ENCODE measurements at places on chromosomes 13 and 19. TPM values are rescaled to one million over a fixed set of nuclear protein-coding genes. Genes with fewer than 3 reads are reported as not detected.

- peaks cover 7% of the 10 kb centered on the region for H3K4me1 ChIP-seq
- no peaks in the 10 kb centered on the region for H3K27me3 ChIP-seq
- no peaks in the 10 kb centered on the region for H3K36me3 ChIP-seq
Observed at GRCh38 chr13:44715287-44716230, 139.4 kb upstream of the TSC22D1 start.

DNA sequence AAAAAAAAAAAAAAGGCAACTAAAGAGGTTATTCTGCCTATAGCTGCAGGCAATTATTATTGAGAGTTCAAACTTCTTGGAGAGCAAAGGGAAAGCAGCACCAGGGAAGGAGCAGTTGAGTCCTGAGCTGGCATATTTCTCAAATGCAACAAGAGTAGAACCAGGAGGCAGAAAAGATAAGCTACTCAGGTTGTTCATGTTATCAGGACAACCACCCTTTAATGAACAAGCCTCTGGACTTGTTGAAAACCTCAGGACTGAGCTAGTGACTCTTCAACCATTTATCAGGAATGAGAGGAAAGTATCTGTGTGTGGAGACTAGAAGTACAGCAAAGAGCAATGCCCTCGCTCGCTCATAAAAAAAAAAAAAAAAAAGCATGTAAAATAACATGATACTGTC, 183.0 kb downstream of the KCTD12 start:
- H3K4me1 ChIP-seq, result no peaks in the 10 kb centered on the region
- H3K27ac ChIP-seq, result no peak overlapping the region
- H3K27me3 ChIP-seq, result no peaks in the 10 kb centered on the region
- H3K36me3 ChIP-seq, result no peaks in the 10 kb centered on the region
- H3K4me3 ChIP-seq, result no peak overlapping the region
- DNase-seq, result no peak

The FGF14 gene
- 0.29 TPM for total RNA-seq

The KANK3 gene
- 26.2 TPM for total RNA-seq

The SLC25A41 gene
- not detected for total RNA-seq

- H3K27ac ChIP-seq, result no peak overlapping the region
- no peaks in the 10 kb centered on the region for H3K4me1 ChIP-seq
- no peaks in the 10 kb centered on the region for H3K27me3 ChIP-seq
- no peak for DNase-seq
- H3K4me3 ChIP-seq, result no peak overlapping the region
Observed at GRCh38 chr13:65650321-65650720, 1579.8 kb downstream of the PCDH9 start.

- H3K27ac ChIP-seq, result peak overlapping the region; percentile 62
- DNase-seq, result no peak
- no peaks in the 10 kb centered on the region for H3K36me3 ChIP-seq
- H3K27me3 ChIP-seq, result no peaks in the 10 kb centered on the region
Observed at GRCh38 chr13:41019578-41020347, 647 bp upstream of the ELF1 start.

- no peak overlapping the region for H3K27ac ChIP-seq
- no peak overlapping the region for H3K4me3 ChIP-seq
- H3K36me3 ChIP-seq, result no peaks in the 10 kb centered on the region
- no peaks in the 10 kb centered on the region for H3K27me3 ChIP-seq
- no peak for DNase-seq
Observed at GRCh38 chr13:59748046-59748445, 415.7 kb downstream of the DIAPH3 start.

GRCh38 chr13:99432609-99433542, 68.4 kb upstream of the TM9SF2 start:
- H3K27ac ChIP-seq, result no peak overlapping the region
- H3K27me3 ChIP-seq, result no peaks in the 10 kb centered on the region
- no peaks in the 10 kb centered on the region for H3K4me1 ChIP-seq
- H3K4me3 ChIP-seq, result peak overlapping the region; percentile 26

GRCh38 chr13:97726664-97727280, 226.7 kb upstream of the IPO5 start:
- no peak for DNase-seq
- no peak overlapping the region for H3K4me3 ChIP-seq
- no peaks in the 10 kb centered on the region for H3K27me3 ChIP-seq
- no peaks in the 10 kb centered on the region for H3K36me3 ChIP-seq
- H3K27ac ChIP-seq, result peak overlapping the region; percentile 41
- no peaks in the 10 kb centered on the region for H3K4me1 ChIP-seq

The FFAR2 gene
- not detected for total RNA-seq

- DNase-seq, result peak; percentile 56
- no peaks in the 10 kb centered on the region for H3K27me3 ChIP-seq
- H3K4me1 ChIP-seq, result no peaks in the 10 kb centered on the region
Observed at GRCh38 chr19:38303517-38304351, at the start of gene C19orf33. Gene C19orf33, plus strand, starts transcription at chr19:38304251. Its CDS starts 11 bp downstream, at chr19:38304262.

The CD70 gene
- not detected for total RNA-seq

- H3K27me3 ChIP-seq, result no peaks in the 10 kb centered on the region
- H3K27ac ChIP-seq, result peak overlapping the region; percentile 59
- DNase-seq, result no peak
- H3K36me3 ChIP-seq, result no peaks in the 10 kb centered on the region
- H3K4me3 ChIP-seq, result no peak overlapping the region
- no peaks in the 10 kb centered on the region for H3K4me1 ChIP-seq
Observed at GRCh38 chr13:39411511-39411910, 191.5 kb downstream of the LHFPL6 start.

DNA sequence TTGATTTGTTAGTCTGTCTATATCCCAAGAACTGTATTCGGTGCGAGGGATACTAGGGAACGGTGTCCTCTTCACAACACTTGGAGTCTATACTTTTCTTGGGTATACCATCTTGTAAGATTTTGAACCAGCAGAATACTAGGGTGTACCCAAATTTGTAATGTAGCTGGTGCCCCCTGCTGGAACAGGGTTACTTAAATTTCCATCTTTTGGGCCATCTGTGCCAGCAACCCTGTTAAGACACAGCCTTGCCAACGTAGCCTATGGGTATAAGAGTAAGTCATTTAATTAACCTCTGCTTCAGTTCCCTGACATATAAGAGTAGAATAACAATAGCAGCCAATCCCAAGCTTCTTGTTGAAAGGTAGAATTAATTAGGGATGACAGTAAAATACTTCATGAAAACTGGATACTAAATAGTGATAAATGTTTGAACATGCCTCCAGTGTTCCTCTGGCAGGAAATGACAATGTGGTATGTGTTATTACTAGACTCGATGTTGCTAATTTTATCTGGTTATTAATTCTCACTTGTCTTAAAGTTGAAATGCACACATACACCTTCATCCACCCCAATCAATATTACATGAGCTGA, 607.6 kb downstream of the FGF9 start:
- no peaks in the 10 kb centered on the region for H3K4me1 ChIP-seq
- no peaks in the 10 kb centered on the region for H3K27me3 ChIP-seq
- DNase-seq, result peak; percentile 23

DNA sequence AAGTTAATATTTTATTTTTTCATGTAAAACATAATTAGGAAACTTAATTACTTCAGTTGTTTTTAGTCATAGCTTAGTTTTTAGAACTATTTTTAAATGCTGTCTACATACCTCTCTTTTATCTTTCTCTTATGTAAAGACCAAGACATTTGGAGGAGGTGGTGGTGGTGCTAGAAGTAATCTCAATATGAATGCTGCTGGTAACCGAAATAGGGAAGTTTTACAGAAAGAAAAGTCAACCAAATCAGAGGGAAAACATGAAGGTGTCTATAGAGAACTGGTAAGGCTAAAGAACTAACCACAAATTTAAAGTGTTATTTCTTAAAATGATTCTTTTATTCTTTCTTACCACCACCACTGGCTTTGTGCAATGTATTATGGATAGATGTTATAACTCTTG, 97.3 kb downstream of the TDRD3 start:
- DNase-seq, result no peak
- H3K4me1 ChIP-seq, result no peaks in the 10 kb centered on the region
- no peaks in the 10 kb centered on the region for H3K36me3 ChIP-seq
- H3K4me3 ChIP-seq, result no peak overlapping the region
- H3K27me3 ChIP-seq, result no peaks in the 10 kb centered on the region

The ZFP28 gene
- total RNA-seq, result 12.3 TPM

- DNase-seq, result no peak
- peak overlapping the region; percentile 15 for H3K27ac ChIP-seq
- H3K27me3 ChIP-seq, result no peaks in the 10 kb centered on the region
- no peaks in the 10 kb centered on the region for H3K4me1 ChIP-seq
Observed at GRCh38 chr13:31896427-31896826, 135.1 kb upstream of the FRY start.

GRCh38 chr13:114068656-114069318, 63.6 kb downstream of the RASA3 start:
- no peaks in the 10 kb centered on the region for H3K27me3 ChIP-seq
- H3K27ac ChIP-seq, result peak overlapping the region; percentile 95
- DNase-seq, result peak; percentile 41
- H3K4me1 ChIP-seq, result peaks cover 18% of the 10 kb centered on the region

- no peaks in the 10 kb centered on the region for H3K36me3 ChIP-seq
- H3K27me3 ChIP-seq, result no peaks in the 10 kb centered on the region
- no peak overlapping the region for H3K4me3 ChIP-seq
- H3K27ac ChIP-seq, result no peak overlapping the region
- no peaks in the 10 kb centered on the region for H3K4me1 ChIP-seq
Observed at GRCh38 chr19:49631014-49631588, 8.8 kb downstream of the RRAS start.

The KLK10 gene
- 3.3 TPM for total RNA-seq

DNA sequence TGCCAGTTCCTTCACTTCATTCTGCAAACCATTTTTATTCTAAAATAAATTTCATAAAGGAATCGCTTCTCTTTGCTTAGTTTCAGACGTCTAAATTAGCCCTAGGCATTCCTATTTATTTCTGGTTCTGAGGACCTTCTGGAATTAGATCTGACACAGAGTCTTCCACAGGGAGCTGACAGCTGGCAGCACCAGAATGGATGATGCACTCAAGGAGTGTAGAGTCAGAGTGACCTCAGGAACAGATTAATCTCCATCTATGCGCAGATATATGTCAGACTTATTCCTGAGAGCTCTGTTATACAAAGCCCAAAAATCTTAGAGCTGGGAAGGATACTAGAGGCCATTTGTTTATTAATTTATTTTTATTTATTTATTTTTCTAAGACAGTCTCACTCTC, 450.8 kb downstream of the HS6ST3 start:
- H3K4me1 ChIP-seq, result no peaks in the 10 kb centered on the region
- no peak overlapping the region for H3K27ac ChIP-seq
- no peak overlapping the region for H3K4me3 ChIP-seq
- no peak for DNase-seq

The LILRB3 gene
- 1.6 TPM for total RNA-seq

The DPF1 gene
- total RNA-seq, result not detected

- no peaks in the 10 kb centered on the region for H3K4me1 ChIP-seq
- no peak for DNase-seq
- no peak overlapping the region for H3K4me3 ChIP-seq
- H3K36me3 ChIP-seq, result no peaks in the 10 kb centered on the region
Observed at GRCh38 chr13:80454245-80454644, 113.3 kb upstream of the SPRY2 start.

The PRSS57 gene
- total RNA-seq, result not detected

DNA sequence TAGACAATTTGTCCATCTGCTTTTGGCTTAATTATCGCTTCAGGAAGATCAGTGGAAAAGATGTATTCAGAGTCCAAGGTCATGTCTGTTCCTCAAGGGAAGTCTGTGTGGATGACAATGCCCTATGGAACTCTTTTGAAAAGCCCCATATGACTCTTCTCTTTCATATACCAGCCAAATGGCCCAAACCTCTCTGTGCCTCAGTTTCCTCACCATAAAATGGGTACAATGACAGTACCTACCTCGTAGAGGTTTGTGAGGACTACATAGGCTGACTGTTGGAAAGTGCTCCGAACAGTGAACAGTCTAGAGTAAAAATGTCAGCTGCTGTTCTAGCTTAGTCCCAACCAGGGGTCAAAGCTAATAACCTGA, 104.6 kb downstream of the COL4A2 start:
- H3K4me3 ChIP-seq, result no peak overlapping the region
- no peaks in the 10 kb centered on the region for H3K27me3 ChIP-seq
- H3K4me1 ChIP-seq, result no peaks in the 10 kb centered on the region
- peak overlapping the region; percentile 89 for H3K27ac ChIP-seq
- H3K36me3 ChIP-seq, result no peaks in the 10 kb centered on the region

GRCh38 chr19:55085923-55086715, 10.4 kb downstream of the EPS8L1 start:
- no peak for DNase-seq
- H3K27me3 ChIP-seq, result peaks cover 4% of the 10 kb centered on the region
- H3K27ac ChIP-seq, result no peak overlapping the region
- peak overlapping the region; percentile 67 for H3K4me3 ChIP-seq
- H3K4me1 ChIP-seq, result peaks cover 6% of the 10 kb centered on the region

- no peak for DNase-seq
- H3K27me3 ChIP-seq, result no peaks in the 10 kb centered on the region
- no peak overlapping the region for H3K27ac ChIP-seq
- H3K4me3 ChIP-seq, result no peak overlapping the region
Observed at GRCh38 chr19:32603961-32604360, 23.0 kb downstream of the PDCD5 start.

The ALOX5AP gene
- total RNA-seq, result 32.1 TPM

- H3K4me1 ChIP-seq, result peaks cover 14% of the 10 kb centered on the region
- H3K27me3 ChIP-seq, result no peaks in the 10 kb centered on the region
- no peaks in the 10 kb centered on the region for H3K36me3 ChIP-seq
- H3K27ac ChIP-seq, result no peak overlapping the region
Observed at GRCh38 chr19:6223461-6224307, 56.1 kb downstream of the MLLT1 start.

GRCh38 chr13:49560270-49561061, 24.9 kb downstream of the RCBTB1 start:
- no peak for DNase-seq
- no peaks in the 10 kb centered on the region for H3K27me3 ChIP-seq
- H3K27ac ChIP-seq, result no peak overlapping the region
- no peaks in the 10 kb centered on the region for H3K4me1 ChIP-seq

- H3K27ac ChIP-seq, result peak overlapping the region; percentile 88
- DNase-seq, result peak; percentile 69
- no peaks in the 10 kb centered on the region for H3K4me1 ChIP-seq
Observed at GRCh38 chr19:19628501-19629134, 598 bp upstream of the LPAR2 start.

- DNase-seq, result no peak
- no peaks in the 10 kb centered on the region for H3K4me1 ChIP-seq
- no peaks in the 10 kb centered on the region for H3K27me3 ChIP-seq
Observed at GRCh38 chr19:19575411-19575810, 37.3 kb downstream of the CILP2 start.

DNA sequence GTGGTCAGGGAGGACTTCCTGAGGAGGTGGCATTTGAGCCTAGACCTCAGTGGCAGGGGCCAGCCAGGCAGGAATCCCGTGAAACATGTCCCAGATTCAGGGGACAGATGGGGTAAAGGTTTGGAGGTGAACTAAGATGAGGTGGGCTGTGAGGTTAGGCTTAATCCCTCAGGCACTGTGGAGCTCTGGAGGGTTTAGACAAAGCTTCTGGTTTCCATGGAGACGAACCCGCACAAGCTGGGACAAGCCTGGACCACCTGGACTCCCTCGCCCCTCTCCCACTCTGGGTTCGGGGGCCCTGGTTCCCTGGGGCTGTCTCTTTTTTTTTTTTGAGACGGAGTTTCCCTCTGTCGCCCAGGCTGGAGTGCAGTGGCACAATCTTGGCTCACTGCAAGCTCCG, 15.7 kb downstream of the TJP3 start:
- H3K4me1 ChIP-seq, result no peaks in the 10 kb centered on the region
- DNase-seq, result no peak
- H3K36me3 ChIP-seq, result no peaks in the 10 kb centered on the region
- H3K27me3 ChIP-seq, result peaks cover 3% of the 10 kb centered on the region

- H3K27ac ChIP-seq, result no peak overlapping the region
- DNase-seq, result no peak
- H3K4me1 ChIP-seq, result no peaks in the 10 kb centered on the region
- H3K4me3 ChIP-seq, result no peak overlapping the region
Observed at GRCh38 chr13:34258646-34259386, 440.9 kb downstream of the RFC3 start.

The ZNF699 gene
- total RNA-seq, result 10.1 TPM

The KLK3 gene
- 45.2 TPM for total RNA-seq

The VSTM2B gene
- total RNA-seq, result not detected

GRCh38 chr13:61255040-61255796, 160.4 kb downstream of the PCDH20 start:
- no peak overlapping the region for H3K27ac ChIP-seq
- DNase-seq, result no peak
- no peaks in the 10 kb centered on the region for H3K36me3 ChIP-seq

Data from breast epithelium (tissue), 4 donors.